Glutamatergic neuron (in vitro differentiated cells): ENCODE measurements at places on chromosomes 16 and 17.

DNA sequence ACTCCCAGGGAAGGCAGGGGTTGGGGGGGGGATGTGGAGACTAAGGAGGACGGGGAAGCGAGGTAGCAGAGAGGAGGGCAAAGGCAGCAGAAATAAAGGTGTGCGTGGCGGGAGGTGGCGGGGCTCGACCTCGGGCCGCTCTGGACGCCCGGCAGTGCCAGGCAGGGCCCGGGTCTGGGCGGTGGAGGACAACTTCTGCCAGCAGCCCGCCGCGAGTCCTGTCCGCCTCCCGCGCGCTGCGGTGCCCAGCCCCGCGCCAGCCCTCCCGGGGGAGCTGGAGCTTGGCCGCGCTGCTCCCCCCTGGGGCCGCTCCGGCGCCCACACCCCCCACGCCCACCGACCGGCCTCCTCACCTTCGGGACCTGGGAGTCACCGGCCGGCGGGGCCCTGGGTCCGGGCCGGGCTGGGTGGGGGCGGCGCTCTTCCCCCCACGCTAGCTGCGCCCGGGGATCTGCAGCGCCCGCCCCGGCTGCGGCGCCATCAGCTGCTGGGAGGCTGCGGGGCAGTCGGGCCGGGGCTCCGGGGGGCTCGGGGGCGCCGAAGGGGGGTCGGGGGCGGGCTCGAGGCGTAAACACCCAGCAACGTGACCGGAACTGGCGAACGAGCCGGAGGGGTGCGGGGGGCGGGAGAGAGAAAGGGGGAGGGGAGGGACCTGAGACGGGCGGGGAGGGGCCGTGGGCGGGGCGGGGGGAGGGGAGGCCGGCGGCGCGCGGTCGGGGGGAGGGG lies at the start of gene CCDC92B:
CCDC92B (minus strand) TSS at position 595 of the 726 bp plus-strand sequence. CDS start 14,507 bp downstream, outside the sequence.
- peak; percentile 70 for DNase-seq

GRCh38 chr17:17792551-17793377 lies 44.0 kb downstream of the SREBF1 start:
- peak; percentile 71 for DNase-seq

DNA sequence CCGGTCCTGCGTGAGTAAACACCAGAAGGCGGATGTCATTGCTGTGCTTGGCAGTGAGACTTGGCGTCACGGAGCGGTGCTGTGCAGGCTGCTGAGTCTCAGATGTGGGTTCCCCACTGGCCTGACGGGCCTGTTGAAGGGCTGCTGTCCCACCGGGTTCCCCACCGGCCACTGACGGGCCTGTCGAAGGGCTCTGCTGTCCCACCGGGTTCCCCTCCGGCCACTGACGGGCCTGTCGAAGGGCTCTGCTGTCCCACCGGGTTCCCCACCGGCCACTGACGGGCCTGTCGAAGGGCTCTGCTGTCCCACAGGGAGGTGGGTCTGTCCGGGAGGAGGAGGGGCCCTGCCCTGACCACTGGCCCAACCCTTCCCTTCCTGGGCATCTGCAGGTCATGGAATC lies 2.8 kb downstream of the HGS start:
- no peak for DNase-seq

GRCh38 chr17:72884066-72884465 lies 208.4 kb downstream of the SLC39A11 start:
- DNase-seq, result no peak

DNA sequence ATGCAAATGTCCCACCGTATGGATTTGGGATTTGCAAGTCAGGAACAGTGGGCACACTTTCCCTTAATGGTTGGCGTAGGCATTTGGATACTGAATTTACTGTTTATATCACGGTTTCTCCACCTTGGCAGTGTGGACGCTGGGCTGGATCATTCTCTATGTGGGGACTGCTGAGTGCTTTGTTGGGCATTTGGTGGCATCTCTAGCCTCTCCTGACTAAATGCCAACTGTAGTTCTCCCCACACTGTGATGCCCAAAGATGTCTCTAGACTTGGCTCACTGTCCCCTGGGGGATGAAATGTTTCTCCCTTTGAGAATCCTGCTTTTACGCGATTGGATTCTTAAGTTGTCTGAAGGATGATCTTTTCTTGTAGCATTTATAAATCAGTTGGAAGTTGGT lies 49.0 kb downstream of the RBFOX1 start:
- no peak for DNase-seq

- no peak for DNase-seq
Measured at GRCh38 chr16:49632086-49632794, 223.7 kb downstream of the ZNF423 start.

DNA sequence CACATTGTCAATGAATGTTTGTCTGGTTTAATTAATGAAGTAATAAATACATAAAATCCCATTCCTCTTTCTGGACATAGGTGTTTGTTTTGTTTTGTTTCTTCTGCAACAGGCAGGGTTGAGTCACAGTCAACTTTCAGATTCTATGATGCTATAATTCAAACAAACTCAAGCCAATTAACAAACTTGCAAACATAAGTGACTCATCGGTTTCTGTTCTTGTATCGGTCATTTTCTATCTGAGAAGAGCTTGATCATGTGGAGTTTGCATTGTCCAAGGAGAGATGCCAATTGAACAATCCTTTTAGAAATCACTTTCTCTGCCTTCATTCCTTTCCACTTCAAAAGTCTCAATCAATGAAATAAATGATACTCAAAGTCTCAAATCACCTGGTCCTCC lies 294.2 kb upstream of the C16orf82 start:
- DNase-seq, result no peak

GRCh38 chr17:30274887-30275286 lies 16.9 kb downstream of the BLMH start:
- no peak for DNase-seq

- no peak for DNase-seq
Measured at GRCh38 chr16:12318661-12319427, 342.3 kb downstream of the SNX29 start.

DNA sequence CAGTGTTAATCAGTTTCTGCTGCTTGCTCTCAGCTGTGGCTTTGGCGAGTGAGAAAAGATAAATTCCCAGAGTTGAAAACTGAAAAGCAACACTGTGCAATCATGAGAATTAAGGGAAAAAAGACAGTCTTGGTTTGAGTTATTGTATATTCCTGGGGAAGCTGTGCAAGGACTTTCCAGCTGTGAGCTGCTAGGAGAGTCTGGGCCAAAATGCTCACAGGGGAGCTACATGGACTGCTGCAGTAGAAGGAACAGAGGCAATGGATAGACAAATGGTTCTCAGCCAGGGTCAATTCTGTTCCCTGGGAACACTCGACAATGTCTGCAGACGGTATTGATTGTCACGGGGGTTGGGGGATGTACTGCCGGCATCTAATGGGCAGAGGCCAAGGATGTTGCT lies 102.0 kb upstream of the ADAMTS18 start:
- peak; percentile 34 for DNase-seq

- DNase-seq, result no peak
Measured at GRCh38 chr17:66959641-66960375, 4.7 kb upstream of the CACNG4 start.

- no peak for DNase-seq
Measured at GRCh38 chr16:11047939-11048800, 103.8 kb downstream of the CLEC16A start.

GRCh38 chr17:75753514-75754377 lies 11.2 kb downstream of the GALK1 start:
- peak; percentile 77 for DNase-seq

DNA sequence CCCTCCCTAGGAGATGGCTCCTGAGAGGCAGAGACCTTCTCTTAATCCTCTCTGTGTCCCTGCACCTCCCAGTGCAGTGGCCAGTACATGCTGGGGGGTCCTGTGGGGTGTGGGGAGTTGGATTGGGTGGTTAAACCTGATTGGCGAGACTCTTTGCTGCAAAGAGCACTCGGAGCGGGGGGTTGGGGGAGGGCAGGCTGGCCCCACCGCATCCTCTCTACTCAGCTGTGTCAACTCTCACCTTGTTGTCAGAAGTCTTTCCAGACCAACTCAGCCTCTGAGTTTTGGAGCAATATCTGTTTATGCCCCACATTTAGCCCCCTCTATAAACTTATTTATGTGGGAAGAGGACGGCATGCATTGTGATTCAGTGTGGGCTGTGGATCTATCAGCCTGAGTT lies 40.0 kb downstream of the SMARCE1 start:
- DNase-seq, result no peak

- DNase-seq, result no peak
Measured at GRCh38 chr17:33701910-33702309, 408.8 kb upstream of the ASIC2 start.

GRCh38 chr17:13865650-13866049 lies 203.7 kb upstream of the COX10 start:
- DNase-seq, result no peak
